ENCODE measurements at places on chromosomes 7 and 10.

DNA sequence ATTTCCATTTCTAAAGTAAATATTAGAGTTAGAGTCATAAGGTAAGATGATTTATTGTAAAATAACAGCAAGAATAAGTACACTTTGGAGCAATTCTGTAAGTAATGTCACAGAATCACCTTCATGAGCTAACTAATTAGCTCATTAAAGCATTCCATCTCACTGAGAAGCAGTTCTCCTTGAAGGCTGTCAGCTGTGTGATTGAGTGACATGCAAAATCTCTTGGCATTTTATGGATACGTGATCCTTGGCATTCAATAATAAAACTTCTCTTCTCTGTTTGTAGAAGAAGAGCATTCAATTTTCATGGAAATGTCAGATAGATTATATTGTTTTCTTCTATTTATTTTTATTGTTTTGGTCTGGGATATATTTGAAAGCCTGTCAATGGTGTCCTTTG, 1389.3 kb downstream of the GATA3 start:
- no peak for DNase-seq

- no peak for DNase-seq
These were observed 216.8 kb upstream of the ZNF32 start for GRCh38 chr10:43865265-43866135.

DNA sequence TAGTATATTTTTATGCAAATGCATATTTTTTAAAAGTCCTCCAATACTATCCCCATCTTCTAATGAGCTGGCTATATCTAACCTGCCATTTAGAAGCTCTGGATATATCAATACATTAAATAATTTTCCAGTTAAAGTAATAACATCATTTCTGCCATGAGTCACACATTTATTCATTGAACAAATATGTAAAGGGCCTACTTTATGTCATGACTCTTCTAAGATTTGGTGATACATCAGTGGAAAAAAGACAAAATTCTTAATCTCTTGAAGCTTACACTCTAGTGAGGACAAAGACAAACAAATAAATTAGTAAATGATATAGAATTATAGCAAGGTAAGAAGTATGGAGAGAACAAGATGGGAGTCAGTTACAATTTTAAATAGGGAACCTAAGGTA, 716.8 kb upstream of the LRRTM3 start:
- no peak for DNase-seq

- DNase-seq, result peak; percentile 72
These were observed 60.6 kb upstream of the TRIM8 start for GRCh38 chr10:102583435-102584417.

- DNase-seq, result no peak
These were observed 15.4 kb upstream of the CSGALNACT2 start for GRCh38 chr10:43122826-43123225.

DNA sequence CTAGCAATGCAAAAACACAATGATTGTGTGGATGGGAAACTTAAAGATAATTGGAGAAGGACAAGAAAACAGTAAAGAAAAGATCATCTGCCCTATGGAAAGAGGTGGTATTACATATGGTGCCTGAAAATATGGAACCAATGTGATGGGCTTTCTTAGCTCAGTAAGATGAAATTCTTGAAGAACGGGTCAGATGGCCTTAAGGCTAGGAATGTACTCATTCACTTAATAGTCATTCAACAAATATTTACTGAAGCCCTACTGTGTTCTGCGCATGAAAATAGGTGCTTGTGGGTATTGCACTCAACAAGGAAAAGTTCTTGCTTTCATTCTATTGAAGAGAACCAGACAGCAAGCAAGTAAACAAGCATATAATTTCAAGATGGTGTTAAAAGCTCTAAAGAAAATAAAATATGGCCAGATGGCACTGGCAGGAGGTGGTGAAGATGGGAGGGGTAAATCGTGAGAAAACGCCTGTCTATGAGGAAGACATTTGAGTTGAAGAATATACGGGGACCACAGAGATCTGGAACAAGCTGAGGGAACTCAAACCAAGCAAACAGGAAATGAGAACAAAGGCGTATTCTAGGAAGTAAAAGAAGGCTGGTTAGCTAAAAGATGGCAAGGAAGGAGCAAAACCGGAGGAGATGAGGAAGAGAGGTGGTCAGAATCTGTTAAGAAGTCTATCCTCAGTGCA, 179.7 kb downstream of the ANK3 start:
- no peak for DNase-seq

- DNase-seq, result no peak
These were observed 50.8 kb downstream of the ZNF503 start for GRCh38 chr10:75350791-75351190.

- no peak for DNase-seq
These were observed 1055.1 kb downstream of the NXPH1 start for GRCh38 chr7:9488555-9488954.

GRCh38 chr7:1225441-1226185, 7.1 kb upstream of the UNCX start:
- no peak for DNase-seq

GRCh38 chr7:157487046-157487770, 150.4 kb downstream of the DNAJB6 start:
- DNase-seq, result no peak

GRCh38 chr7:129169686-129170440, 18.6 kb upstream of the SMO start:
- DNase-seq, result no peak

Data from stimulated activated CD8-positive, alpha-beta memory T cell treated with anti-CD3 and anti-CD28 coated beads, Interleukin-7, amount 100 ng/mL, for 48 hours (primary cell).